Stimulated activated naive CD8-positive, alpha-beta T cell treated with anti-CD3 and anti-CD28 coated beads, Interleukin-15, amount 100 ng/mL, for 72 hours (primary cell): ENCODE measurements at places on chromosomes 16 and 17.

- DNase-seq, result no peak
Measured at GRCh38 chr16:77951788-77952187, 70.6 kb upstream of the CLEC3A start.

DNA sequence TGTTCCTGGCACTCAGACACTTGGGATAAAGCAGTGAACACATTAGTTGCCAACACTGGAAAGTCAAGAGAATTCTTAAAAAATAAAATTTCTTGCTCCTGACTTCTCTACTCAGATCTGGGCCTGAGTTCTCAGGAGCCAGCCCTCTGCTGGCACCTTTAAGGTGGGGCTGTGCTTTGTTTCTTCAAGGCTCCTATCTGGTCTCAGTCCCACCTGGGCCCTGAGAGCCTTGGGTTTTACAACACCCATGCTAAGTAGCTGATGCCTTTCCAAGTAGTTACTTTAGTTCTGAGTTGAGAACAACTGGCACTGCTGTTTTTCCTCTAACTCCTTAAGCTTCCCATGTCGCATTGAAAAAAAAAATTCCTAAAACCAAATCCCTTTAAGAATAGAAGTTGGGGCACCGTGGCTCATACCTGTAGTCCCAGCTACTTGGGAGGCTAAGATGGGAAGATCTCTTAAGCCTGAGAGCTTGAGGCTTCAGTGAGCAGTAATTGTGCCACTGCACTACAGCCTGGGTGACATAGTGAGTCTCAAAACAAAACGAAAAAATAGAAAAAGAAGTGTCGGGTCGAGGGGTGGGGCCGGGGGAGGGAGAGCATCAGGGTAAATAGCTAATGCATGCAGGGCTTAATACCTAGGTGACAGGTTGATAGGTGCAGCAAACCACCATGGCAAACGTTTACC, 16.6 kb downstream of the CHAD start:
- DNase-seq, result no peak

- no peak for DNase-seq
Measured at GRCh38 chr17:56217921-56218320, 64.6 kb downstream of the ANKFN1 start.

GRCh38 chr16:27472091-27473020, 70.4 kb downstream of the IL21R start:
- no peak for DNase-seq

DNA sequence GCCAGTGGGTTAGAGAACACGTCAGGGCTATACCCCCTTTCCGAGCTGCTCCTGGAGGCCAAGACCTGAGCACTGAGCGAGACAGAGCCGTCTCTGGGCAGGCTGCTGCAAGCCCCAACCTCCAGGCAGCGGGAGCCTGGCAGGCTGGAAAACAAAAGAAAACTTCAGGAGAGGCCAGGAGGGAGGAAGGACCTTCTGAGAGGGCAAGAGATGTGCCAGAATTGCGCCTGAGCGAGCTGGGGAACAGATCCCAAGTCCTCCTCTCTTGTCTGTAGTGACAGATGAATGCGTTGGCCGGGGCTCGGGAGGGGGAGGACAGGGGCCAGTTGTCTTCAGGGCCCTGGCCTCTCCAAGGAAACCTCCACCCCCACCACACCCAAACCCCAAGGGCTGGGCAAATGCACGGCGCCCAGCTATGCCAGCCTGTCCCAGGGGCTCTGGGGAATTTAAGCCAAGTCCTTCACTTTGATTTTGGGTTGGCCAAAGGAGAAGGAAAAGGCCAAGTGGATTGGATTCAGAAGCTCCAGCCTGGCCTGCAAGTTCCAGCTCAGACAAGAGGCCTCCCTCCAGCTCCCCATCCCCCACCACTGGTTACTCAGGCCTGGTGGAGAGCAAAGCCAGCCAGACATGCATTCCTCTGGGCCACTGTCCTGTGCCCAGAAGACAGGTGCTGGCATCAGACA, 18.1 kb downstream of the SDK2 start:
- no peak for DNase-seq
